ENCODE measurements at places on chromosomes 12 and 14.

DNA sequence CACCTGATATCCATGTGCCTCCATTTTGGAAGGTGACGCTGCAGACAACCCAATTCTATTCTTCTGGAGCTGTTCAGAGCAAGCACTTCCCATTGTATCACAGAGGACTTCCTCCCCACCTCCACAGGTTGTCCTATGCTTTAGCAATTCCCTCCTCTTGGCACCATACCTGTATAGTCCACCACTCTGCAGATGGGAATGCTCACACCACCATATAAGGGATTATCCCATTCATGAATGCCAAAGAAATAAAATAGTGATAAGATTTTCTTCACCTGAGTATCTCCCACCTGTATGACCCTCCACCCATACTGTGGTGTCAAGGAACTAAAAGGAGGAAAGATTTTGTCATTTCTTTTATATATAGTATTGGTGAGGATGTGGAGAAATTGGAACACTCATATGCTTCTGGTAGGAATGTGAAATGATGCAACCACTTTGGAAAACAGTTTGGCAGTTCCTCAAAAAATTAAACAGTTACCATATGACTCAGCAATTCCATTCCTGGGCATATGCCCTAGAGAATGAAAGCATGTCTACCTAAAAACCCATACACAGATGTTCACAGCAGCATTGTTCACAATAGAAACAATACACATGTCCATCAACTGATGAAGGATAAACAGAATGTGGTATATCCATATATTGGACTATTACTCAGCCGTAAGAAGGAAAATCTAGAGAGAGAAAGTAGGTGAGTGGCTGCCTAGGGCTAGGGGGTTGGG is 75.2 kb downstream of the FIGNL2 start:
- no peak for DNase-seq

DNA sequence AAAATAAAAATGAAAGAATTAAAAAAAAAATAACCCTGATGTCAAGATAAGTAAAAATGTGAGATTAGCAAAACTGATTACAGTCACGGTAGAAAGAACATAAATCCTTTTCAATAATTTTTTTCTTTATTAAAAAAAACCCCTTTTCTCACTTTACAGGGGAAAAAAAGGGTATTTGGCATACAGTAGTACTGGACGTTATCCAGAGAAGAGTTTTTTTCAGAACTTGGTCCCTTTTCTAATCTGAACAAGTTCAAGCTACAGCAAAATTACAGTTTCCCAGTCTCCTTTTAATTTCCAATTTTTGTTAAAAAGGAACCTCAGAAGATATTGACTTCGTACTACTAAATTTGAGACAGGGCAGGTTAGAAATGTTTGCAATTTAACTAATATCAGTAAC is 134.7 kb upstream of the DCN start:
- DNase-seq = no peak

GRCh38 chr12:51813931-51814310 is 34.6 kb downstream of the FIGNL2 start:
- no peak for DNase-seq

DNA sequence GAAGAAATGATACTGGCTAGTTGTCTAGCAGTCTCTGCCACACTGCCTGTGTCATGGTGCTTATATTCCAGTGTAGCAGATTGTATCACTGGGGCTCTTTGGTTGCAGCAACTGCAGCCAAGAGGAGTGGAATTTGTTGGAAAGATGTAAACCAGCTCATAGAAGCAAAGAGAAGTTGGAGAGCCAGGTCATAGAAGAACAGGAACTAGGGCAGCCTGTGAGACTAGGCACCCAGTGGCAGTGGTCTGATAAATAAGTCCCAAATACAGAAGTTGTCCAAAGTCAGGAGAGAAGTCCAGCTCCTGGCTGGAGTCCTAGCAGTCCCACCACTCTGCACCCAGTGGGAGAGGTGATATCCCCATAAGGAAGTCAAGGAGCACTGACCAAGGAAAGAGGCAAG is 172.5 kb upstream of the ARID2 start:
- no peak for DNase-seq

- no peak for DNase-seq
These were observed 688.6 kb downstream of the NOVA1 start for GRCh38 chr14:25909045-25909747.

- no peak for DNase-seq
These were observed 12.8 kb upstream of the GSG1 start for GRCh38 chr12:13116259-13116658.

- no peak for DNase-seq
These were observed 3.4 kb upstream of the ABCB9 start for GRCh38 chr12:122969676-122970075.
